ENCODE measurements at places on chromosomes 2 and 18.

- DNase-seq = no peak
Observed at GRCh38 chr2:227386630-227387029, 1.1 kb downstream of the SCYGR1 start.

DNA sequence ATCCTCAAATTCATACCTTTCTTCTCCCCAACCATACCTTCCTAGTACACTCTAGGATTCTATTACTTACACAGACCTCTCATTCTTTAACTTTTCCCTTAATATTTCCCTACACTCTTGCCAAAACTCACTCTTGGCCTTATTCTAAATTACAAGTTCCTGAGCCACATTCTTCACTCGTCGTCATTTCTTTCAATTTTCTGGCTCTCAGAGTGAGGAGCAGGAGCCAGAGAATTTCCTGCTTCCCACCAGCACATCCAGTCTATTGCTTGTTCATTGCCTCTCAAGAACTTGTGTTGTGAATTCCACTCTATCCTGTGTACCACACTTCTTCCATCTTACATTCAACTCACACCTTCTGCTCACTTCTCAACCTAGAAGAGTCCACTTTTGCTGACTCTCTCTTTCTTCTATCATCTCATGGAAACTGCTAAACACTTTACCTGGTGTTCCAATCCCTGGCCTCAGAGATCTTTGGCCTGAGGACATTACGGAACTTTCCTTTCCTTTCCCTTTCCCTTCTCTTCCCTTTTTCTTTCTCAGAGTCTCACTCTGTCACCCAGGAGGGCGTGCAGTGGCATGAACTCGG, 171.6 kb downstream of the PLCL1 start:
- DNase-seq = no peak

GRCh38 chr2:99789849-99790248, 300.0 kb upstream of the REV1 start:
- no peak for DNase-seq

GRCh38 chr2:54677476-54678265, 45.8 kb upstream of the EML6 start:
- DNase-seq = no peak

GRCh38 chr18:9507565-9508088, 32.3 kb downstream of the RALBP1 start:
- no peak for DNase-seq

GRCh38 chr2:25041307-25041927, 459 bp upstream of the EFR3B start:
- peak; percentile 42 for DNase-seq

- DNase-seq = no peak
Observed at GRCh38 chr2:134718023-134718816, 580 bp downstream of the TMEM163 start.

- no peak for DNase-seq
Observed at GRCh38 chr2:85178154-85178553, 45.0 kb downstream of the TCF7L1 start.

DNA sequence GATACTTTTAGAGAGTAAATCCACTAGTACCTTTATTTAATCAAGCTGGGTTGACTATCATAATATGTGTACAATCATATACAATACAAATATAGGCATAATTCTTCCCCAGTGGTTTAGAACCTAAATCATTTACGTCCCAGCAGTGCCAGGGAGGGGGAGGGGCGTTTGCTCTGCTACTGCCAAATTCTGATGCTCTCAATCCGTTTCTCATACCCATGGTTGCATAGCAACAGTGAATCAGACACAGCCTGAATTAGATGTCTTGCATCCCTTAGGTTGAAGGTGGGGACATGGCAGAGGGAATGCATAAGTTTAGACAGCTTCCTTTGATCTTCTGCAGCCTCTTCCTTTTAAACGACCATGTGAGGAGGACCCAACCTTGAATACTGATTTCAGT, 135.4 kb downstream of the ABCA12 start:
- peak; percentile 10 for DNase-seq

DNA sequence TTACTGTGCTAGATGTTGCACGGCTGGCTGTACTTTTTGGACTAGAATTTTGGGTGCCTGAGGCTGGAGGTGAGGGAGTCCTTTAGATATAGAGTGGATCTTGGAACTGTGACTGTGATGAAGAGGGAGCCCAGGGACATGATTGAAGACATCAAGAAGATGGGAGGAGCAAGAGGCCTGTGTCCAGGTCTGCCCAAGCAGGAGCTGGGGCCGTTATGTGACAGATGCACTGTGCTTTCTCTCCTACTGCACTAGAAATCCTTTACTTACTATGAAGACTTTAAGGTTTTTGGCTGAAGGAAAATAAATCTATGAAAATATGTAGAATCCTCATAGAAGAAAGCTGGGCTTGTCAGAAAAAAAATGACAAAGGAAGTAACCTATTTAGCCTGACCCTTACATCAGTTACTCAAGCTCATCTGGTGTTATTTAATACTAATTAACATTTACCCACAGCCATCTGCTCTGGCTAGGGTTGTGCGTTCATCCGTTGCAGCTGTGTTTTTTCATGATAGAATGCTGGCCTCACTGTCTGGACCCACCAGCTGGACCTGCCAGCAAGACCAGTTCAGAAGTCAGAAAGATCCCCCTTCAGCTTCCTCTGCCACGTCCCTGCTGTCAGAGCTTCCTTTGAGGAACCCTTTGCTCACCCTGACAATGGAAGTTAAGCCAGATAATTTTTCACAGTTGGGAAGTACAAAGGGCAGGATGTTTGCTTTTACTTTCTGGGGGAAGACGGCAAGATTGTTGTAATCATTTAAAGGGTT, 16.7 kb downstream of the TSN start:
- no peak for DNase-seq

DNA sequence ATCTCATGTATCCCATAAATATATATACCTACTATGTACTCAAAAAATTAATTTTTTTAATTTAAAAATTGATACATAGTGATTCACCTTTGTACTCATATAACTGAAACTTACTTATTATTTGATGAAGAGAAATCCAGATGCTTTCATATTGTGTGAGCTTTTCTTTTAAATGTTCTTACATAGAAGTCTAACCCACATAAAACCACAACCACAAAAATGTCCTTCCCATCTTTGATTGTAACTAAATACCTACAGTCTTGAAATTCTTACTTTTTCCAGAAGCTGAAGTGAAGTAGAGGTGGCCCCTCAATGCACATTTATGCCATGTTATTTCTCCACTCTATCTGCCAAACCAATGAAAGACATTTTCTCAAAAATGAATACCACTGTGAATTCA, 117.9 kb upstream of the COL5A2 start:
- DNase-seq = peak; percentile 11

DNA sequence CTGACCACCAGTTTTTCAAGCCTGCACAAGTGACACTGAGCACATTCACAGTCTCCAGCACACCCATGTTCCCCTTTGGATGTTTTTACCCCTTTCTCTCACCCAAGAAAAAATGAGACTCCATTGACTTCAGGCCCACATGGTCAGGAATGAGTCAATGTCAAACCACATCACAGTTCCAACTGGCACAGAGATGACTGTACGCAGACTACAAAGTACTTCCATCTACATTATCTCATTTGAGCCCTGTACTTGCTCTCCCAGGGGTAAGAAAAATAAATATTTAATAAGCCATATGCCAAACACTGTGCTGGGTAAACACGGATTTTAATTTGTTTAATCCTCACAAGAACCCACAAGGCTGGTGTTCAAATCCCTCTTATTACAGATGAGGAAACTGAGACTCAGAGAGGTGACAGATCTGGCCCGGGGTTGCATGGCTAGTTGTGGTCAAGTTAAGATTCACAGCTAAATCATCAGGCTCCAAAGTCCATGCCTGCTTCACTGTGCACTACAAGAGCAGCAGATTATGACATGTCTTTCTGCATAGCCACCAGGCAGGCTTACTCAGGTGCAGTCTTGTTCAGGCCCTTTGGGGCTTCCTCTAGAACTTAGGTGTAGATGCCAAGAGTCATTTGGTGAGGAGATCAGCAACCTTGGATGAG, 106.1 kb downstream of the TXNL1 start:
- DNase-seq = peak; percentile 62

- DNase-seq = no peak
Observed at GRCh38 chr2:26123426-26123825, 49.5 kb upstream of the GAREM2 start.

GRCh38 chr2:109375656-109376055, 238.1 kb downstream of the SEPTIN10 start:
- no peak for DNase-seq

- DNase-seq = peak; percentile 53
Observed at GRCh38 chr2:28624793-28625701, 126.6 kb upstream of the PPP1CB start.

- DNase-seq = peak; percentile 54
Observed at GRCh38 chr2:237354892-237355291, 59.1 kb downstream of the COL6A3 start.

- DNase-seq = no peak
Observed at GRCh38 chr18:63257453-63257852, 62.1 kb downstream of the BCL2 start.

GRCh38 chr2:206958261-206958660, 18.9 kb downstream of the CPO start:
- DNase-seq = no peak

GRCh38 chr2:219560037-219560892, 11.1 kb downstream of the OBSL1 start:
- peak; percentile 44 for DNase-seq

DNA sequence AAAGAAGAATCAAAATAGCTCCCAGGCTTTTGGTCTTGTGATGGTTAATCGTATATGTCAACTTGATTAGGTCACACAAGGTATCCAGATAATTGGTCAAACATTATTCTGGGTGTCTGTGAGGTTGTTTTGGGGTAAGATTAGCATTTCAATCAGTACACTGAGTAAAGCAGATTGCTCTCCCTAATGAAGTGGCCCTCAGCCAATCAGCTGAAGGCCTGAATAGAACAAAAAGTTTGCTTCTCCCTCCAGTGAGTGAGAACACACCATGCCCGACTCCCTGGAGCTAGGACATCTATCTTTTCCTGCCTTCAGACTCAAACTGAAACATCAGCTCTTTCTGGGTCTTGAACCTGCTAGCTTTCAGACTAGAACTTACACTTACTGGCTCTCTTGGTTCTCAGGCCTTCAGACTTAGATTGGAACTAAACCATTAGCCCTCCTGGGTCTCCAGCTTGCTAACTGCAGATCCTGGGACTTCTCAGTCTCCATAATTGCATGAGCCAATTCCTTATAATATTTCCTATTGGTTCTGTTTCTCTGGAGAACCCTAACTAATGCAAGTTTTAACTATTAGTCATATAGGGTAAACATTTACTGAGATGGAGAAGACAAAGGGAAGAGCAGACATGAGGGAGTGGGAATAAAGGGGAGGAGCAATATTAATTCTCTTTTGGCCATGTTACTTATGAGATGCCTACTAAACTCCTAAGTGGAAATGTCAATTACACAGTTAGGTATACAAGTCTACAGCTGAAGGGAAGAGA, 25.5 kb downstream of the LNPK start:
- no peak for DNase-seq

- peak; percentile 57 for DNase-seq
Observed at GRCh38 chr2:120858361-120859106, 122.9 kb downstream of the GLI2 start.

DNA sequence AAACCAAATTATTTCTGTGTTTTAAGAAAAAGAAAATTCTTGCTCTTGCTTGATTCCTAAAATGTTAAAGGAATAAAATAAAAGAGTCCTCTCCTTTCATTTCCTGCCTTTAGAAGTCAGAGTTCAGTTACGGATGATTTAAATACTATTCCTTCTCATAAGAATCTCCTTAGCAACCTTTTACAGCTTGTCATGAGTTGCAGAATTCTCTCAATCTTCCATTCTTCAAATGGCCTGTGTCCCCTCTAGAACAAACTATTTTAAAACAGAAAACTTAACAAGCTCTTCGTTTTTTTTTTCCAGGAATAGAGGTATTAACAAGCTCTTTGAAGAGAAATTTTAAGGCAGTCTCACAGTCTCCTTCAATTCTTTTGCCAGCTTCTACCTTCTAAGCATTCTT, 42.2 kb downstream of the SPIRE1 start:
- DNase-seq = no peak

Measured in AG08395 (cell line).